ENCODE measurements at places on chromosomes 6 and 20.
A peak's percentile ranks its signal among the peaks of the same experiment; 100 is the strongest.

- DNase-seq = no peak
Measured at GRCh38 chr20:58659841-58660240, 8.8 kb downstream of the STX16 start.

DNA sequence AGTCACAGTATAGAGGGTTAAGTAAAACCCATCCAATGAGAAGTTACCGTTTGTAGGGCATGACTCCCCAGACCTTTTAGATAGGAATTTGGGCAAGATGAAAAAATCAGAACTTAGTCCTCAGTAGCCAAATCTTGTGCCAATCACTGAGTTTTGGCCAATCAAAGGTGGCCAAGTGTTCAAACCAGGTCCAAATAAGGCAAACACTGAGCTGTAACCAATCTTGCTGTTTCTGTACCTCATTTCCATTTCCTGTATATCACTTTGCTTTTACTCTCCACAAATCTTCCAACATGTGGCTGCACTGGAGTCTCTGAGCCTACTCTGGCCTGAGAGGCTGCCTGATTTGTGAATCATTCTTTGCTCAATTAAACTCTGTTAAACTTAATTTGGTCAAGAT, 81.8 kb upstream of the GPR6 start:
- no peak for DNase-seq

GRCh38 chr6:118663993-118664985, 12.9 kb upstream of the CEP85L start:
- DNase-seq = no peak

DNA sequence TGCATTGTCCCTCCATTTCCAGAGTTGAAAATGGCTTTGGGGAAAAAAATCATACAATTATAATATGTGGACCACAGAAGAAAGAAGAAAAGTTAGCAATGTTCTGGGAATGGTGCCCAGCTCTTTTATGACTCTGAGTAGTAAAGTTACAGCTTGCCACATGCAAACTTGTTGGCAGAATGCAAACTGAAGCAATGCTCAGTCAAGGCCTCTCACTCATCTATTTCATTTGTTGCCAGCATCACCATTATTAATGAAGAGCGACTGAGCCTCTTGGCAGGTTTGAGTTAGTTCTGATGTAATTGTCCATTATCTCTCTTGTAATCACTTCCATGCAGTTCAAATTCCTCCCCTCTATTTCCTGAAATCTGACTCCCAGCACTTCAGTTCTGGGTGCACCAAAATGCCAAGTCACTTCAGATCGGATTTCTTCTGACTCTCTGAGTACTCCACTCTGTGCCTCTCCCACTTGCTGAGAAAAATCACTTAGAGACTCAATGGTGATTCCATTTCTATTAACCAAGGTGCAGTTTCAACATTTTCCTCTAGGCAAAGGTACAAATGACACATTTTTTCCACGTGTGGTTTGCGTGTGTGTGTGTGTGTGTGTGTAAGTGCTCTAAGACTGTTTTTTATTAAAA, 154.4 kb upstream of the STMND1 start:
- DNase-seq = no peak

- DNase-seq = no peak
Measured at GRCh38 chr6:154901876-154902552, 93.1 kb upstream of the TIAM2 start.

- no peak for DNase-seq
Measured at GRCh38 chr6:107230448-107230847, 115.1 kb upstream of the BEND3 start.

DNA sequence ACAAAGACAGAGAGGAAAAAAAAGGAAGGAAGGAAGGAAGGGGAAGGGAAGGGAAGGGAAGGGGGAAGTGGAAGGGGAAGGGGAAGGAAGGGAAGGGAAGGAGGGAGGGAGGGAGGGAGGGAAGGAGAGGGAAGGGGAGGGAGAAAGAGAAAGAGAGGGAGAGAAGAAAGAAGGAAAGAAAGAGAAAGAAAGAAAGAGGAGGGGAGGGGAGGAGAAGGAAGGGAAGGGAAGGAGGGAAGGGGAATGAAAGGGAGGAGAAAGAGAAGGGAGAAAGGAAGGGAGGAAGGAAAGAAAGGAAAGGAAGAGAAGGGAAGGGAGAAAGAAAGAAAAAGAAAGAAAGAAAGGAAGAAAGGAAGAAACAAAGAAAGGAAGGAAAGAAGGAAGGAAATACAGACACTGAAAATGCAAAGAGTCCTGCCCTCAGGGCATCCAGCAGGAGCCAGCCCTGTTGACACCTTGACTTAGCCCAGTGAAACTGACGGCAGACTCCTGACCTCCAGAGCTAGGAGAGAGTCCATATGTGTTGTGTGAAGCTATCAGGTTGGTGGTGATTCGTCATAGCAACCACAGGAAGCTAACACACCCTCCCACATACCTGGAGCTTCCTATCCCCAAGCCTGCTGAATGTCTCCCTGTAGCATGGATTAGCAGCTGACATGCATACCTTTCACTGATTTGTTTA, 58.7 kb upstream of the SULF2 start:
- DNase-seq = no peak

DNA sequence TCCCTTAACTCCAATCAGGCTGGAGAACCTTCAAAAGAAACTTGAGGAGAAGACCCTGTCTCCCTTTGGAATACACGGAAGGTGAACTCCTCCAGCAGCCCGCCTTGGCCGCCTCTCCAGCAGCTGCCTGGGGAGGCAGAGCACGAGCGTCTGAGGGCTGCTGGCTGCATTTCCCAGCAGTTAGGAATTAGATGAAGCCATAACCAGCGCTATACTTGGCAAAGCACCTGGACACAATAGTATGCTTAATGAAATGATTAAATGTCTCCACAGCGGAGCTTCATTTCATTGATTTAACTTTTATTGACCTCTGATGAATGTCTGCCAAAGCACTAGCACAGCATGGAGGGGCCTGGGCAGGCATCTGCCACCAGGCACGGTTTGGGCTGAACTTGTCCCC, 73.5 kb downstream of the TMEM242 start:
- DNase-seq = no peak

DNA sequence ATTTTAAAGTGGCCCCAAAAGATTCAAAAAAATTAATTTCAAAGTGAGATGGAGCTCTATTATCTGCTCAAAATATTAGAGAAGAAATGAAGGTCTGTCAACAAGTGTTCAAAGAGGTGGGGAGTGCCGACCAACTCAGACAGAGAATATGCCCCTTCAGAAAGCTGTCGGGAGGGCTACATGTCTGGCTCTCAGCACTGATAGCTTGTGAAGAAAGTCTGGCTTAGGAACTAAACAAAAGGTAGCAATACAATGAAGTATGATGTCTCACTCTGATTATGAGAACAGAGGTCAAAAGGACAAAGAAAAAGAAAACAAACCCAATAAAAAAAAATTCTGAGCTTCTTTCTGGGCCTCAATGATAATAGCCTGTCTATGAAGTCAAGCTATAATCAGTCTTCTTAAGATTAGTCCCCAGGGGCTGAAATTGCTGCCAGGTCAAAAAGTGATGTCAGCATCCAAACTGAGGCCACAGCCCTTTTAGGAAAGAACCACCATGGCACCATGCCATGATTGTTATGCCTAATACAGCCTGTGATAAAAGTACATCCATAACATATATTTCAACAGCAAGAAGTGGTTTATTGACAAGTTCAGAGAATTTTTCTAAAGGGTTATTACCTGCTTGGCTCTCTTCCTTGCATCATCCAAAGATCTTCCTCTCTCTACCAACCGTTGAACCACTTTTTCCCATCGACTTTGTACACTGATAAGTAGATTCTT, 150.9 kb downstream of the DST start:
- DNase-seq = no peak

- peak; percentile 66 for DNase-seq
Measured at GRCh38 chr6:7505189-7505699, 36.2 kb upstream of the DSP start.

DNA sequence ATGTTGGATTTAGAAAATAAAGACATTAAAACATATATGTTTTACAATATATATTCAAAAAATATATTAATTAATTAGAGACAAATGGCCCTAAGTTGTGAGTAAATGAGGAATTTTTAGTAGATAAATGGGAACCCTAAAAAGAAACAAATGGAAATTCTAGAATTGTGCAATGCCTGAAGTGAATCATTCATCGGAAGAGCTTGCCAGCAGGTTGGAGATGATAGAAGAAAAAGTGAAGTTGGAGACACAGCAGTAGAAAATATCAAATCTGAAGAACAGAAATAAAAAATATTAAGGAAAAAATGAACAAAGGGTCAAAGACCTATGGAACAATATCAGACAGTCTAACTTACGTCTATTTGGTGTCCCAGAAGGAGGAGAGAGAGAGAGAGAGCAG, 109.4 kb upstream of the NEDD9 start:
- no peak for DNase-seq

GRCh38 chr6:14984519-14984853, 261.4 kb upstream of the JARID2 start:
- peak; percentile 29 for DNase-seq

DNA sequence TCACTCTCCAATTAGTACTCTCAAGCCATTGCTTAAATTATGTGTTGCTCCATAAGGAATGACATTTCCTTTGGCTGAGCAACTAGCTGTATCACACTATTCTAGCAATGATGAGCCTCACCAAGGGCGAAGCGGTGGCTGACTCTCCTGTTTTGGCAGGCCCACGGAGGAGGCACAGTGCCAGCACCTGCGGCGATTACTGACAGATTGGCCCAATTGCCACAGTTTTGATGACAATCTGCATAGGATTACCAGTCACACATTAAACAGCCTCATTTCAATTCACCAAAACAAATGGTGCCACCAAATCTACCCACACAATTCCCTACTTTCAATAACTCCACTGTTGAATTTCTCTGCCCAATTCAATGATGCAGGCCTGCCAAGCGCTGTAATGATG, 286.9 kb downstream of the PTPRK start:
- DNase-seq = no peak

GRCh38 chr6:78611102-78611620, 256.2 kb upstream of the IRAK1BP1 start:
- no peak for DNase-seq

DNA sequence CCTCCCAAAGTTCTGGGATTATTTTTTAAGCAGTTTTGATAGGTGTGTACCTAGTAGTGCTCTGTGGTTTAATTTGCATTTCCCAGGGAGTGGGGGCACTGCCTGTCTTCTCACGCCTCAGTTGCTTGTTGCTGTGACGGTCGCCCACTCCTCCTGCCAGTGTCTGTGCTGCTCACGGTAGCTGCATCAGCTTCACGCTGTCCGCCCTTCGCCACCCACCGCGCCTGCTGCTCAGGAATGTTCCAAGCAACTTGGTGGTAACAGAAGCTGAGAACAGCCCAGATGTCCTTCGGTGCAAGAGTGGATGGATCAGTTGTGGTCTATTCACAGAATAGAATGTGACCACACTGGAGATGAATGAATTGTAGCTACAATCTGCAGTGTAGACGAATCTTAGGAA, 22.9 kb downstream of the DNAJC5 start:
- no peak for DNase-seq

- no peak for DNase-seq
Measured at GRCh38 chr6:84581494-84582259, 182.7 kb downstream of the TBX18 start.

DNA sequence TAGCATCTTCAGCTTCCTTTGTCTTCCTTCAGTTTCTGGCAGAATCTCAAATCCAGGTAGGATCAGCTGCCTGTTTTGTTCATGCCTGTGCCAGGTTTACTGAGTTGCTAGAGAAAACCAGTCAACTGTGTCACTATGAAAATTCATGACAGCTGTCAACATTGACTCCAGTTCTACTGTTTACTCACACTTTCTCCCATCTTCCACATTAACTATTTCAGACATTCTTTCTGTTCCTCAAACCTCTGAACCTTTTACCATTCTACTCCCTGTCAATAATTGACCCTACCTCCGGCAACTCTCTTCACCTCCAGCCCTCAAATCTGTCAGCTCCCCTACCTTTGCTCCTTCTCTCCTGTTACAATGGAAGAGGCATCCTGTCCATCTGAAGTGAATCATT, 8.5 kb downstream of the ENPP4 start:
- peak; percentile 24 for DNase-seq

DNA sequence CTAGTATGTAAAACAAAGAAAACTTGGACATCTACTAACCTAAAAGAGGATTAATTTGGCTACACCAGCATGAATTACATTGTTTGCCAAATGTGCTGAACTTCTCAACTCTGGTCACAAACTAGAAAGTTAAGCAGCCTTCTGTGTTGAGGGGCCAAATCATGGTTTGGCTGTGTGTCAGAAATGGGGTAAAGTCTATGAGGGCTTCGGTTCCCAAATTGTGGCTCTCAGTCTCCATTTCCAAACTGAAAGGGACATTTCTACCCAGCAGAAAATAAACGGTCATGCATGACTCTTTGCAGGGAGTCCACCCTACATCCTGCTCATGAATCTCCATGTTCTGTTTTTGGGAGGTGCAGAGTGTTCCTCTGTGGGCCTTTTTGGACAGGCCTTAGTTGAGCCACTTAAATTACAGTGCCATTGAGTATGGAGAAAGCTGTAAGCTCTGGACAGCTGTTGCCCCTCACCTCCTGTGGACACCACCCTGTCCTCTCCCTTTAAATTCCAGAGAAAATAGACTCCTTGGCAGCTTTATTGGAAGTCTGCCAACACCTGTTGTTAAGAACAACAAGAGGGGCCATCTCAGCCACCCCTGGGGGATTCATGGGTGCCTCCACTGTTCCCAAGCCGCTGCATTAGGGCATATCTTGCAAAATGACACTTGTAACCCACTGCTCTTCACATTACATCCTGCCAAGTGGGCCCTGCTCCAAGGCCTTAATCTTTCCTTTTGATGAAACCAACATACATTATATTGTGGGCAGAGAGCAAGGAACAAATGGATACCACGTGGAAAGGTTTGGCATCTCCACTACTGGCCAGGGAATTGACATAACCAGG, 27.5 kb upstream of the SNRPC start:
- peak; percentile 78 for DNase-seq

DNA sequence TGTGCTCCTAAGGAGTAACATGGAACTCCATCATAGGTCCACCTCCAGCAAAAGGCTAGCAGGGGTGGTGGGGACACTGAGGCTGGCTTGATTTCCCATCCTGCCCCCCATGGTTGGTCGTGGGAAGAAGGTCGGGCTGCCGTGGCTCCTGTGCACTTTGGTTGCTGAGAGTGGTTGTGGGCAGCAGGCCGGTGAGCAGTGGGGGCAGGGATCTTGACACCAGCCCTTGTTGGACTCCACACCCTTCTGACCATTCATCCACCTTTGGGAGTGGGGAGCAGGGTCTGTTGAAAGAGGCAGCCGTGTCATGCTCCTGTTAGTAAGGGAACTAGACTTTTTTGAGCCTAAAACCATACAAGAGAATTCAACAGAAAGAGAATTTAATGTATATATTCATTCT, 175.2 kb downstream of the ARID1B start:
- DNase-seq = no peak

- no peak for DNase-seq
Measured at GRCh38 chr6:44217332-44218143, 812 bp downstream of the MYMX start.

DNA sequence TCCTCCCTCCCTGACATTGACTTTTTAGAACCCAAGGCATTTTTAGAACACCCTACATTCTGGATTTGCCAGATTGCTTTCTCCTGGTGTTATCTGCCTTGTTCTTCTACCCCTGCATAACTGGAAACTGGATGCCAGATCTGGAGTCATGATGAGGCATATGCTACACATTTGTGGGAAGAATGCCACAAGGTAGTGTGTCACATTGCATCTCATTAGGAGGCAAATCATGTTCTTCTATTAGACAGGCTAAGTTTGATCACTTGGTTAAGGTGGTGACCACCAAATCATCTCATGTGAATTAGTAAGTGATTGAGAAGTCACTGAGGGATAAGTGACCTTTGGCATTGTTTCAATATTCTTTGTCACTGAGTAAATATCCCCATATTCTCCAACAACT, 12.9 kb upstream of the NKX2-2 start:
- no peak for DNase-seq

GRCh38 chr6:125188037-125188436, 34.5 kb downstream of the TPD52L1 start:
- DNase-seq = no peak

GRCh38 chr6:118881440-118882313, 12.3 kb upstream of the ASF1A start:
- DNase-seq = no peak

All from DMS79 (cell line).